ENCODE measurements at places on chromosomes 3 and 15.

DNA sequence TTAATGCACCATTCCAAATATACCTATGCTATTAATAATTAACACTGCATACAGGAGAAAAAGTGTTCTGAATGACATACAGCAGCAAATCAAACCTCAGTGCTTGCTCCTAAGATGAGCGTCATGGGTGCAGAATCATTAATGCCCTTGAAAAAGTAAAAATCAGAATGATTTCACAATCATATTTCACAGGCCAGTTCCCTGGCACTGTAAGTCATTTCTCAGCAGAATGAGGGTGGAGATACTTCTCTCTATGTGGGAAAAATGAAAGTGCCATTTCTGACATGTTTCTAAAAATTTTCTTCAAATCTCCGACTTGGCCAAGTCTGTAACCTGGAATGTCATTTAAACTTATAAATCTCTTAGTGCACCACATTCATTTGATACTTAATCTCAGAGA lies 549.8 kb upstream of the AGTR1 start:
- H3K4me3 ChIP-seq: no peak overlapping the region
- H3K27me3 ChIP-seq: no peaks in the 10 kb centered on the region
- DNase-seq: no peak

DNA sequence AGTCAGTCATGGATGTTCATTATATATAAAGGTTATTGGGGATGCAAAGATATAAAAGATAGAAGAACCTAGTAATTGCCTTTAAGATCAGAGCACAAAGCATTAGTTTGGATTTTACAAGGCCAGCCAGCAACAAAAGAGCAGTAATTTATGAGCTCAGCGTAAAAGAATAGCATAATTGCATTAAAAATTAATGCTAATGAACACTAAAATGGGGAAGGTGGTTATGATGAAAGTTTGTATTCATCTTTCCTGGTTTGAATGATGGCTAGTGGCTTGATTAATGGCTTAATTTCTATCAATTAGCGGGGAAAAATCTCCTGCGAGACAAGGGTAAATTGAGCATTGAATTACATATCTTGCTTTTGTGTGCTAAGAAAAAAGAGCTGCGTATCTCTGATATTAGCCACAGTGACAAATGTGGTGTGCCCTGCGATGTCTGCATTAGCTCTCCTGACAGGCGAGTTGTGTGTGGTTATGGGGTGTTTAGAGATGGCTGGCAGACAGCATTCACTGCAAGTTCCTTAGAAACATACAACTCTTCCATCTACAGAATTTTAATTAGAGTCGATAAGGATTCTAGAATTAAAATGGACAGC lies 42.8 kb upstream of the MLF1 start:
- no peak overlapping the region for H3K27ac ChIP-seq
- DNase-seq: no peak
- H3K4me3 ChIP-seq: no peak overlapping the region
- no peaks in the 10 kb centered on the region for H3K27me3 ChIP-seq

DNA sequence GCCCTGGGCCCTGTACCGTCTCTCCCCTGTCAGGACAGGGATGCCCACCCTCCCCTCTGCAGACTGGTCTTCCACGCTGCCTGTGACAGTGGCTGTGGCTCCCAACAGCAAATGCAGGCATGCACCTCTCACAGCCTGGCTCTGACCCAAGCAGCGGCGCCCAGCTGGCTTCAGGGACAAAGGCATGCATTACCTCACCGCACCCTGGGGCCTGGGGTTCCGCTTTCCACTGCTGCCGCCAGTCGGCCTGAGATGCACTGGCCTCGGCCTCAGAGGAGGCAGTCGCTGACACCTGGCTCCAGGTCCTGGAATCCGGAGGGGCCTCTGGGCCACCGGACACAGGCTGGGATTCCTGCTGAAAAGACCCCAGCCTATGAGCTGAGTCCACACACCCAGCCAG lies 70.3 kb downstream of the SCN5A start:
- no peaks in the 10 kb centered on the region for H3K4me1 ChIP-seq
- H3K4me3 ChIP-seq: no peak overlapping the region
- no peak overlapping the region for H3K27ac ChIP-seq
- DNase-seq: peak; percentile 68
- no peaks in the 10 kb centered on the region for H3K36me3 ChIP-seq
- peaks cover 7% of the 10 kb centered on the region for H3K27me3 ChIP-seq

DNA sequence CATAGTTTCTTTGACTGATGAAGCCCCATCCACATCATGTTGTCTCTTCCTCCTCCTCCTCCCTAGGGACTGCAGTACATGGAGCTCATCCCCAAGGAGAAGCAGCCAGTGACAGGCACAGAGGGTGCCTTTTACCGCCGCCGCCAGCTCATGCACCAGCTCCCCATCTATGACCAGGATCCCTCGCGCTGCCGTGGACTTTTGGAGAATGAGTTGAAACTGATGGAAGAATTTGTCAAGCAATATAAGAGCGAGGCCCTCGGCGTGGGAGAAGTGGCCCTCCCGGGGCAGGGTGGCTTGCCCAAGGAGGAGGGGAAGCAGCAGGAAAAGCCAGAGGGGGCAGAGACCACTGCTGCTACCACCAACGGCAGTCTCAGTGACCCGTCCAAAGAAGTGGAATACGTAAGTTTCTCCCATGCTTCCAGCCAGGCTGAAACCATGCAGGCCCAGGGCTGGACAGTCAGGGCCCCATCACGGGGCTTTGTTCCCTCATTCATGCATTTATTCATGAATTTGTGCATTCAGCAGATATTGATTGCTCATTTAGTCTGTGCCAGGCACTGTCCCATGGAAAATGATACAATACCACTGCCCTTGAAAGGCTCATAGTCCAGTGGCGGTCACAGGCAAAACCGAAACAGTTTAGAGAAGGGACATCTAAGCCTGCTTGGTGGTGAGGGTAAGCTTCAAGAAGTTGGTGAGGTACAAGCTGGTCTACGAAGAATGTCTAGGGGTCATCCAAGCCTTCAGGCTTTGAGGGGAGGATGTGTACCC lies 47.1 kb downstream of the LMCD1 start:
- no peak overlapping the region for H3K27ac ChIP-seq
- no peaks in the 10 kb centered on the region for H3K27me3 ChIP-seq
- no peak for DNase-seq
- H3K4me1 ChIP-seq: no peaks in the 10 kb centered on the region

GRCh38 chr15:57606816-57607215 lies 15.1 kb downstream of the MYZAP start:
- H3K4me3 ChIP-seq: no peak overlapping the region
- no peaks in the 10 kb centered on the region for H3K36me3 ChIP-seq
- H3K4me1 ChIP-seq: no peaks in the 10 kb centered on the region
- H3K27ac ChIP-seq: no peak overlapping the region
- no peaks in the 10 kb centered on the region for H3K27me3 ChIP-seq

All from spleen (tissue), 13 donors.